ENCODE measurements at places on chromosomes 5 and 9. TPM values are rescaled to one million over a fixed set of nuclear protein-coding genes. Genes with fewer than 3 reads are reported as not detected.
A peak's percentile ranks its signal among the peaks of the same experiment; 100 is the strongest.

DNA sequence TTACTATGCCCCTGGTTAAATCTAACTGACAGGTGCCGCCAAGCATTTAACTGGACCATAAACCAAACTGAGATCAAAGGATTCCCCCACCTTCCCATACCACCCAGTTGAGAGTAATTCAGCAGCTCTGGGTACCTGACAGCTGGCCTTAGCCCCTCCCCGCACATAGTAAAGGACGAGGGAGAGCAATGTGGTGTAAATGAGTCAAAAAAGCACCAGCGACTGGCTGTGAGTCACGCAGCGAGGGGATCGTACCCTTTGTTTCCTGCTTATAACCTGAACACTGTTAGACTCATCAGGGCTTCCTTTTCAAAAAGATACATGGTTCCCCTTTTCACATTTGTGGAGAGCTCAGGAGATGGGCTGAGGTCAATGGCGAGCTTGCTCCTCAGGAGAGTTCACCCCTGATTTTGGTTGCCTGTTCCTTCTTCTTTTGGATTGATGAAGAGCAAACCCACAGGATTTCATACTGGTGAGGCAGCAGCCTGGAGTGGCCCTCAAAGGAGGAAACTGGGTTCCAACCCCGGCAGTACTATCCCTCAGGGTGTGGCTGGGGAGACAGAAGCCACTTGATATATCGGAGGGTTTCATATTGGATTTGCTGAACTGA lies 71.5 kb downstream of the ANKRD33B start:
- DNase-seq: peak; percentile 48

GRCh38 chr9:108525186-108525585 lies 330.6 kb downstream of the ACTL7B start:
- DNase-seq: no peak

- no peak for DNase-seq
Measured at GRCh38 chr5:88145611-88146467, 122.8 kb downstream of the TMEM161B start.

DNA sequence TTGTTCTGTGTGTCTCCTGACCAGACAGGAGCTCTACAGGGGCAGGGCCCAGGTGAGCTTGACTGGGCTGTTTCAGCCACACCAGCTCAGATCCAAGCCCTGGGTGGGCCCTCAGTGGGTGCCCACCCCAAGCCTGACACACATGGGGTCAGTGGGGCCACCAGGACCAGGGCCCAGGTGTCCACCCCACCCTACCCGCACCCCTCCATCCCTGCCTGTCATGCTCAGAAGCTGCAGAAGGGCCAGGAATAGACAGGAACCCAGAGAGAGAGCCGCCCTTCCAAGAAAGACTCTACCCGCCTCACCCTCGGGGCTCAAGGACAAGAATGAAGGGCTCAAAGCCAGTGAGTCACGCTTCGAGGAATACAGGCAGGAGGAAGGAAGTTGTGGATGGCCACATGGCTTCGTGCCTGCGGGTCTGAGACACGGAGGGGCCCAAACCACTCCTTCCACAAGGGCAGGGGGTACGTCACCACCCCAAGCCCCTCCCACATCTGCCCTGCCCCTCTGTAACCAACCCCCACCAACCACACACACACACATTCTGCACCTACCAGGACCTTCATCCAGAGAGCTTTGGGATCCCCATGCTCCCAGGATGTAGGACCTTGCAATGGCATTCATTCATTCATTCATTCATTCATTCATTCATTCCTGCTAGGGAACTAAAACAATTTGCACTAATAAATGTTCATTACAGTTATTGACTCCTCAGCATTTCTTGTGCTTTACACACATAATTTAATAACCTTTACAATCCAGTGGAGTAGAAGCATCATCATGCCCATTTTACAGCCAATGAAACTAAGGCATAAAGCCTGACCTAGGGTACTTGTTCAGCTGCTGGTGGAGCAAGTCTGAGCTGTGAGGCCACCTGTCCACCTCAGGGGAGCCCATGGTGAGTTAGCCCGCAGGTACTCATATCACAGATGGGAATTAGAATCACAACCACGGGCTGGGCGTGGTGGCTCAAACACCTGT lies 55.9 kb upstream of the STXBP1 start:
- no peak for DNase-seq

- peak; percentile 50 for DNase-seq
Measured at GRCh38 chr5:16727755-16728325, 111.0 kb upstream of the RETREG1 start.

GRCh38 chr5:114118511-114118910 lies 243.4 kb upstream of the KCNN2 start:
- DNase-seq: no peak

- no peak for DNase-seq
Measured at GRCh38 chr5:55177078-55177477, 4.1 kb upstream of the CDC20B start.

GRCh38 chr9:16544842-16545241 lies 325.6 kb downstream of the BNC2 start:
- no peak for DNase-seq

- DNase-seq: no peak
Measured at GRCh38 chr5:159096924-159097783, 2.6 kb downstream of the EBF1 start.

GRCh38 chr9:95670122-95670521 lies 153.4 kb upstream of the PTCH1 start:
- DNase-seq: no peak

Gene CDH18
- polyA plus RNA-seq: 1.5 TPM

Gene GFI1B
- polyA plus RNA-seq: 0.78 TPM

Gene ATP10B
- 0.83 TPM for polyA plus RNA-seq

Gene DIRAS2
- 8.1 TPM for polyA plus RNA-seq

Gene RHOBTB3
- 69.9 TPM for polyA plus RNA-seq

Gene ESM1
- 8.3 TPM for polyA plus RNA-seq

All from renal pelvis (tissue), 12 donors.